ENCODE measurements at places on chromosomes 1 and 21. TPM values are rescaled to one million over a fixed set of nuclear protein-coding genes. Genes with fewer than 3 reads are reported as not detected.

DNA sequence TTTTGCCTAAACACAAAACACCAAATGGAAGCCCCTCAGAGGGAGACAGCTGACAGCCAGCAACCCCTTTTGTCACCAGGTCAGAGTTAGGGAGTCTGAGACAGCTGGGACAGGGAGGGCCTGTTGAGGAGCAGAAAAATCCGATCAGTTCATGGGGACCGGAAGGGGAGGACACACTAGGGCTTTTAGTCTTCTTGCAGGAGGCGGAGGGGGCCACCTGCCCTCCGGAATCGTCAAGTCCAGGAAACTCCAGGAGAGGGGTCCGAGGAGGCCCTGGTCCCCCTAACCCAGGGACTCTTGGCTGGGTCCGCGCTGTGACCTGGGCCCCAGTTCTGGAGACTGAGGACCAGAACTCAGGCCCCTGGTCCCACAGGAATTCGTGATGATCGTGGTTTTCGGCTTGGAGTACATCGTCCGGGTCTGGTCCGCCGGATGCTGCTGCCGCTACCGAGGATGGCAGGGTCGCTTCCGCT, 34.2 kb downstream of the KCNQ4 start:
- no peaks in the 10 kb centered on the region for H3K36me3 ChIP-seq
- no peaks in the 10 kb centered on the region for H3K27me3 ChIP-seq
- DNase-seq = no peak
- no peak overlapping the region for H3K4me3 ChIP-seq
- peaks cover 13% of the 10 kb centered on the region for H3K4me1 ChIP-seq

DNA sequence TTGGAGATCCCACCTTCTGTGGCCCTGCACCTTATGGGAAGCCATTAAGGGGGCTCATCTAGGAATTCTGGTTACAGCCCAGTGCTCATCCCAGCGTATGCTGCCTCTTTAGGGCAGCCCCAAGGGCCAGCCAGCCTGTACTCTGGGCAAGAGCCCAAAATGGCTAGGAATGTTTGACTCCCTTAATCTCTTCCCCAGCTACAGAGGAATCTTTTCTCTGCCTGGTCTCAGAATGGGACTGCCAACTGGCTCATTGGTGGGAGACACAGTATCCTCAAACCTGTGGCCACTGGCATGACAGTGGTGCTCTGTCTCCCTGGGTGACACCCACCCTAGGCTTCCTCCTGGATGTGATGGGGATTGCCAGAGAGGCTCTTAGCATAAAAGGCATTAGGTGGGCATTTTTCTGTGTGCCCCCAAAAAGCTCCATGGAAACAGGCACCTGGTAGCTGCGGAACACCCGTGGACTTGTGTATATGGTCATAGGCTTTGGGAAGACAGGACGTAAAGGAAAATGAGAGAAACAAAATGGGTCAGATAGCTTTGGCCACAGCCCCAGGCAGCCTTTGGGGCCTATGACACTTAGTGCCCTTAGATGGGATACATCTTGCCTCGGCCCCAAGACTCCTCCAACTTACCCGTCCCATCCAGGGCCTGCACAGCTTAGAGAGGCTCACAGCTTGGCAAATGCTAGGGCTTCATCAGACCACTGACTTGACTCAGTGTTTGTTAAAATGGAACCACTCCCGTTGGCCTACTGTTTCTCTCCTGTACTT, 6.9 kb downstream of the TMEM81 start:
- H3K36me3 ChIP-seq = no peaks in the 10 kb centered on the region
- H3K27ac ChIP-seq = no peak overlapping the region
- no peaks in the 10 kb centered on the region for H3K27me3 ChIP-seq

- H3K27ac ChIP-seq = no peak overlapping the region
- no peaks in the 10 kb centered on the region for H3K4me1 ChIP-seq
- H3K4me3 ChIP-seq = no peak overlapping the region
- H3K36me3 ChIP-seq = peaks cover 31% of the 10 kb centered on the region
- no peaks in the 10 kb centered on the region for H3K27me3 ChIP-seq
- DNase-seq = no peak
Observed at GRCh38 chr1:19412654-19413053, 72.7 kb downstream of the CAPZB start.

- no peaks in the 10 kb centered on the region for H3K27me3 ChIP-seq
- no peaks in the 10 kb centered on the region for H3K4me1 ChIP-seq
- DNase-seq = peak; percentile 45
- H3K27ac ChIP-seq = no peak overlapping the region
- H3K36me3 ChIP-seq = no peaks in the 10 kb centered on the region
Observed at GRCh38 chr1:224851210-224851847, 78.1 kb upstream of the DNAH14 start.

GRCh38 chr1:44161546-44161945, 20.1 kb upstream of the KLF18 start:
- no peaks in the 10 kb centered on the region for H3K27me3 ChIP-seq
- no peak overlapping the region for H3K4me3 ChIP-seq
- no peak overlapping the region for H3K27ac ChIP-seq
- H3K4me1 ChIP-seq = no peaks in the 10 kb centered on the region
- DNase-seq = no peak

- H3K4me1 ChIP-seq = no peaks in the 10 kb centered on the region
- H3K27ac ChIP-seq = no peak overlapping the region
- no peaks in the 10 kb centered on the region for H3K27me3 ChIP-seq
- no peak for DNase-seq
- H3K36me3 ChIP-seq = peaks cover 5% of the 10 kb centered on the region
- no peak overlapping the region for H3K4me3 ChIP-seq
Observed at GRCh38 chr1:212315907-212316306, 30.7 kb downstream of the PPP2R5A start.

The TSSK3 gene
- polyA plus RNA-seq = 0.28 TPM

The CD84 gene
- polyA plus RNA-seq = not detected

All from SK-N-SH (cell line).